ENCODE measurements at places on chromosomes 16 and 17.

DNA sequence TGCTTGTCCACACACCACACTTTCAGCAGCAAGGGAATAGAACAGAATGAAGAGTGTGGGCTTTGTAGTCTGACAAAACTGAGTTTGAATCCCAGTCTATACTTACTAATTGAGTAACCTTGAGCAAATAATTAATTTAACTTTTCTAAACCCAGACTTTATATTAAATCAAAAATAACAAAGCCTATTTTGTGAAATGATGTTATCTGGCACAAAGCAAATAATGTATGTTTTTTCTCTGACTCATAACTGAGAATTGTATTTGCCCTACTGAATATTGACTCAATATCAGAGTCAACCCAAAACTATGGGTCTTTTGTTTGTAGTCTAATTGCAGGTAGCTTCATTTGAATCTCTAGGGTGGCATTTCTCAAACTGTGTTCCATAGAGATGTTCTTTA is 77.9 kb upstream of the TANC2 start:
- no peak for DNase-seq

DNA sequence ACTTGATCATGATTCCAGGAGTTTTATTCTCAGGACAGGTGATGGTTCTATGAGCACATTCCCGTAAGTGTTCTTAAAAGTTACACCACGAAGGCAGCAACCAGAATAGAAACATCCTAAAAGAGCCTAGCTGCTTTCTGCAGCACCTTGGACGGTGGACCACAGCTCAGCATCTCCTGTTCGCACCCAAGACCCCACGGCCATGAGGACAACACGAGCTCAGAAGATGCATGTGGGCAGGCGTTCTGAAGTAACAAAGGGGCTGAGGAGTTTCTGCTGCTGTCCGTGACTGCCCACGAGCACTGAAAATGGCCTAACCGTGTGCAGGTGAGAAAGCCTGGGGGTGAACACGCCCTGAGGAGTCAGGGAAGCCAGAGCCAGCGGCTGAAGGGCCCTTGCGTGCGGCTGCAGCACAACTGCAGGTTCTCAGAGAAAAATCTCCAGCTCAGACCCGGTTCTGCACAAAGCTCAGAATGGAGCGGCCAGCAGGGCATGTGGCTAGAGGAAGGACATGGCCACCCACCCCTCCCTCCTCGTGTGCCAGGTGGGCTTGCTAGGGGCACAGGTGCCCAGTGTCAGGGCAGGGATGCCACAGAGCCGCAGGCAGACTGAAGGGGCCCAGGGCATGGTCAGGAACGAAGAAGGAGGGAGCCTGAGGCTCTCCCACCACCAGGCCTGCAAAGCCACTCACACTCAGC is 10.8 kb upstream of the C16orf95 start:
- DNase-seq, result no peak

GRCh38 chr17:70130289-70130688 is 39.0 kb upstream of the KCNJ2 start:
- no peak for DNase-seq

DNA sequence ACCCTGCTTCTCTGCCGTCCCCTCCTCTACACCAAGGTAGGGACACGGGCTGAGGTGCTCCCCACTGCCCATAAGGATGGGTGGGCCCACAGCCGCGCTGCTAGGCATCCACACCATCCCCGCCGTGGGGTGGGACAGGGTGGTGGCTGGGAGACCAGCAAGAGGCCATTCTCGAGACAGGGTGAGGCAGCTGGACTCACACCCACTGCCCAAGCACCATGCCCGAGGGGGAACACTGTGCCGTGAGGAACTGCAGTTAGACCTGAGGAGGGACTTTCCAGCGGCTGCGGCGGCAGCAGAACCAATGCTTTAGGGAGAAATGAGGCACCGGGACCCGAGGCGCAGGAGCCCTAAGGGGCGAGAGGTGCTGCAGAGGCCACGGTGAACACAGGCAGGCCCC is 13.3 kb downstream of the PKD1 start:
- DNase-seq, result no peak

DNA sequence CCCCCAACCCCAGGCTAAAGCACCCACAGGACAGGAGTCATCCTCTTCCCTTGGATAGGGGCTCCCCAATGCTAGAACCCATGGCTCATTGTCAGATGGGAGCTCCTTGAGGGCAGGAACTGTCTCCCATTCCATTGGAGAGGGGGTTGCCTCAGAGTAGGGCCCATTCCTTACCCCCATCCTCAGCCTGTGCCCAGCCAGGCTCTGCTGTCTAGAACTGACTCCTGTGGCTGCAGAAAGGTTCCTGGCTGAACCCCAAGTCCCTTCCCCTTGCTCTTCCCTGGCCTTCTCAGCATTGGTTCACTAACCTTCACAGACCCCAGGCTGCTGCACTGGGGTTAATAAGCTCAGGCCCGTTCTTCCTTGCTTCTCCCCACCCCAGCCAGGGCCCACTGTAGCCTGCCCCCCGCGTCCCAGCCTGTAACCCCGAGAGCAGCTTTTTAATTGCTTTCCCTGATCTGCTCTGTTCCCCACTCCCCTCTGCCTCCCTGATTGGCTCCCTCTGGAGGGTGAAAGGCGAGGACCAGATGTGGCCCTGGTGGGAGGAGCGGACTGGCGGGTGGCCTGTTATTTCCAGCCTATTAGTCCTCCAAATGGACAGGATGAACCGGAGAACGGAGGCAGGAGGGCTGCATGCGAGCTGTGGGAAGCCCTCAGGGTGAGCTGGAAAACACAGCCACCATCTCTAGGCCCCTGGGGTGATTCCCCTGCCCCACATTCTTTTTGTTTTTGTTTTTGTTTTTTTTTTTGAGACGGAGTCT is 6.0 kb upstream of the GFAP start:
- no peak for DNase-seq

DNA sequence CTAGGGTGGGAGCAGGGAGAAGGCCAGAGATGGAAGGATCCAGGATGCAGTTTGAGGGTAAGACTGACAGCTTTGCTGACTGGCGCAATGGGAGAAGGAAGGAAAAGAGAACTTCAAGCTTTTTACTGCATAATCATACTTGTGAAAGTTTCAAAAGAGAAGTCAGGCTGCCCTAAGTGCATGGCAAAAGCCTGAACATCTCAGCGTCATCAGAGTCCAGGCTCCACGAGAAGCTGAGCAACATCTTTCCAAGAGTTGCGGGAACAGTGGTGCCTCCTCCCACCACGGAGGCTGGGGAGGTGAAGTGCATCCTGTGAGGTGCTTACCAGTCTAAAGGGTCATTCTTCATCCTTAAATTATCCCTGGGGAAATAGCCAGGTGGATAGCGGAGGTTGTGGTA is 26.9 kb upstream of the SLC38A8 start:
- no peak for DNase-seq

- no peak for DNase-seq
Measured at GRCh38 chr17:8924595-8924994, 40.9 kb downstream of the PIK3R5 start.
